ENCODE measurements at places on chromosomes 12 and 14. TPM values are rescaled to one million over a fixed set of nuclear protein-coding genes. Genes with fewer than 3 reads are reported as not detected.
A peak's percentile ranks its signal among the peaks of the same experiment; 100 is the strongest.

DNA sequence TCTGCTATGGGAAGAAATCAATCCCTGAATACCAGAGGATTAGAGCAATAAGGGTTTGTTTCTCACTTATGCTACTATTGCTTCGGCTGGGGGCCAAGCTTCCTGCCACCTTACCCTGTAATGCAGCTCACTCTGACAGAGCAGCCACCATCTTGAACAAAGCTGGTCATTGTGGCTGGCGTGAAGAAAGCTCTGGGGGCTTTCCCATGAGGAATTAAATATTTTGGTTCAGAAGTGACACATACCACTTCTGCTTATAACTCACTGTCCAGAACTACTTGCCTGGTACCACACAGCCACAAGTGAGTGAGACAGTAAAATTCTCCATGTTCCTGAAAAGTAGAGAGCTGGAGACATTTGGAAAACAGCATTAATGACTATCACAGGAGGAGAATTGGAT is 82.6 kb downstream of the GALNT8 start:
- DNase-seq = no peak

DNA sequence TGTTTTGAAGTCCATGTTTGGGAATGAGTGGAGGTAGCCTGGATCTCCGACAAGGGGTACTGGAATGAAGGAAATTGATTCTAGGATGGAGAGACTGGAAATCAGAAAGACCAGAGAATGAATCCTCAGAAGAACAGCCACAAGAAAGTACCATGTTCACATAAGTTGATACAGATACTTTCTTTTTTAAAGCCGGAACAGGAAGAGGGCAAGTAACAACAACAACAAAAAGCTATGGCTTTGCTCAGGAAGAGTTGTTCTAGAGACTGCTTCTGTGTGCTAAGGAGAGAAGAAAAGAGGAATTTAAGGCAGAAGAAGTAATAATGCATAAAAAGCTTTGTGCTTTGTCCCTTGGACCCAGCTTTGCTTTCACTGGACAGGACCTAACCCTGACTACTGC is 6.2 kb downstream of the TC2N start:
- DNase-seq = no peak

DIO3 gene
- not detected for total RNA-seq

ATN1 gene
- total RNA-seq = 18.7 TPM

- no peak for DNase-seq
These were observed 125.8 kb downstream of the VRK1 start for GRCh38 chr14:96922986-96923385.

GRCh38 chr14:103803661-103804060 is 43.7 kb downstream of the PPP1R13B start:
- peak; percentile 19 for DNase-seq

BCL11B gene
- total RNA-seq = 0.05 TPM

DNA sequence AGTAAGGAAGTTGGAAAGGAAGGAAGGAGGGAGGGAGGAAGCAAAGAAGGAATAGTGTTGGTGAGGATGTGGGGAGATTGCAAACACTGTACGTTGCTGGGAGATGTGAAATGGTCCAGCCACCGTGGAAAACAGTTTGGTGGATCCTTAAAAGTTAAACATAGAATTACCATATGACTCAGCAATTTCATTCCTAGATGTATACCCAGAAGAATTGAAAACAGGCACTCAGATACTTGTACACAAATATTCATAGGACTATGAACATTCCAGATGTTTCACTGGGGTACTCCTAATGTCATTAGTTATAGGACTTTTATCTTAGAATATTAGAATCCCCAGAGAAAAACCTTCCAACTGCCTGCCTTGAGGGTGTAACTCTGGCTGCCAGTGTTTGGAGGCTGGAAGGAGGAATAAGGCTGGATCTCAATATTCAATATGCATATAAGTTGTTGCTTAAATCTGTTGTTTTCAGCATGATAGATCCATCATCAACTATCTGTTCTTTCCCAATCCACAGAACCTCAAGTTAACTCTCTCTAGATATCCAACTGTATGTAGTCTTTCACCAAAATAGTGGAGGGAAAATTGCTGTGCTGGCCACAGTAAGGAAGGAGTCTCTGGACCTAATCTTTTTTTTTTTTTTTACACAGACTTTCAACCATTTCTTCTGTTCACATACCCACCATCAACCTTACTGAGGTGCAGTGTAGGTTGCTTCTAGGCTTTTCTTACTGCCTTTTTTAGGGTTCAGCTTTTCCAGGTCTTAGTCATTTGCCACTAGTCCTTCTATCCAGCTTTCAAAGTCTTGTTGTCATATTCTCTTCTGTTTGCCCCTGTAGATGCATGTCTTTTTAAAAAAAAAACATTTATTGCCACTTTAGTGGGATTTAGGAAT is 94.5 kb downstream of the DNAI7 start:
- DNase-seq = no peak

DNA sequence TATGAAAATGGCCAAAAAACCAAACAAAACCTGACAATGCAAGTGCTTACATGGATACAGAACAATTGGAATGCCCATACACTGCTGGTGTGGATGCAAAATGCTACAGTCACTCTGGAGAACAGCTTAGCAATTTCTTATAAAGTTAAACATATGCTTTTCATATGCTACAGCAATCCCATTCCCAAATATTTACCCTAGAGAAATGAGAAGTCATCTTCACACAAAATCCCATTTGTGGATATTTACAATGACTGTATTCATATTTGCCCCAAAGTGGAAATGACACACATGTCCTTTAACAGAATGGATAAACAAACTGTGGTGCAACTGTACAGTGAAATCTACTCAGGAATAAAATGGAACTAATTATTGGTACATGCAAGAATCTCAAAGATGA is 20.4 kb downstream of the SAV1 start:
- DNase-seq = no peak

GRCh38 chr14:75915045-75915444 is 66.8 kb downstream of the TGFB3 start:
- no peak for DNase-seq

KLRC1 gene
- total RNA-seq = not detected

GRCh38 chr14:57171363-57171762 is 97.3 kb downstream of the EXOC5 start:
- no peak for DNase-seq

HOXC6 gene
- total RNA-seq = 0.05 TPM

DNA sequence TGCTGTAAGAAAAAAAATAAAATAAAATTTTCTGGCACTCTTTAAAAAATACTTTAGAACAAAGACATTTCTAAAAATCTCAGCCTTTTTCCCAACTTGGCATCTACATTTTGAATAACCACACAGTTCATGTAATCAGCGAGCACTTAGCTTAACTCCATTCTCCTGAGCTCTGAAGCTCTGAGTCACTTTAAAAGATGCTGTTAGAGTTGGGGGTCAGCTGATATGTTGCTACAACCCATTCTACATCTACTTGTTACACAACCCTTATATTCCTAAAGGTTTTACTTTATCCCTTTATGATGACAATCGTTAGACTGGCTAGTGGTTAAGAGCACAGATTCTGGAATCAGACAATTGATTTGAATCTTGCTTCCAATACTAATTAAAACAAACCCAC is 48.3 kb downstream of the SLC41A2 start:
- no peak for DNase-seq

DNA sequence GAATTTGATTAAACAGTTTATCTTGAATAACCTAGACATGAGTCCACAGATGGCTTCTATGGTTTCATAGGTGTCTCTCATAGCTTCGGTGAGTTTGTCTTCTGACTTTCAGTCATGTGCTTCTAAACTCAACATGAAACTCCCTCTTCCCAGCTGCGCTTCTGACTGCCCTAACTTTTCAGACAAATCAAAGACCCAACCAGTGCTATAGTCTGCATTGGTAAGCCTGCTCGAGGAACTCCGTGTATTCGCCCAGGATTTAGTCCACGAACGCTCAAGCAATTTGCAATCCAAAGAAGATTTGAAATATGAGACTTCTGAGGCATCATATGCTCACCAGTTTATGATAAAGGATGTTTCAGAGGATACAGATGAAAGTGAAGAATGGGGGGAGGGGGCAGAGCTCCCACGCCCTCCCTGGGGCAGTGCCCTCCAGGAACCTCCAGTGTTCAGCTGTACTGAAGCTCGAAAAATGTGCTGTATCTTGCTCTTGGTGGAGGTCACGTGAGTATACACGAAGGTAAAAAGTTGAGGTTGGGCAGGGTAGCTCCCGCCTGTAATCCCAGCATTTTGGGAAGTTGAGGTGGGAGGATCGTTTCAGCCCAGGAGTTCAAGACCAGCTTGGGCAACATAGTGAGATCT is 5.2 kb upstream of the RILPL2 start:
- no peak for DNase-seq

DNA sequence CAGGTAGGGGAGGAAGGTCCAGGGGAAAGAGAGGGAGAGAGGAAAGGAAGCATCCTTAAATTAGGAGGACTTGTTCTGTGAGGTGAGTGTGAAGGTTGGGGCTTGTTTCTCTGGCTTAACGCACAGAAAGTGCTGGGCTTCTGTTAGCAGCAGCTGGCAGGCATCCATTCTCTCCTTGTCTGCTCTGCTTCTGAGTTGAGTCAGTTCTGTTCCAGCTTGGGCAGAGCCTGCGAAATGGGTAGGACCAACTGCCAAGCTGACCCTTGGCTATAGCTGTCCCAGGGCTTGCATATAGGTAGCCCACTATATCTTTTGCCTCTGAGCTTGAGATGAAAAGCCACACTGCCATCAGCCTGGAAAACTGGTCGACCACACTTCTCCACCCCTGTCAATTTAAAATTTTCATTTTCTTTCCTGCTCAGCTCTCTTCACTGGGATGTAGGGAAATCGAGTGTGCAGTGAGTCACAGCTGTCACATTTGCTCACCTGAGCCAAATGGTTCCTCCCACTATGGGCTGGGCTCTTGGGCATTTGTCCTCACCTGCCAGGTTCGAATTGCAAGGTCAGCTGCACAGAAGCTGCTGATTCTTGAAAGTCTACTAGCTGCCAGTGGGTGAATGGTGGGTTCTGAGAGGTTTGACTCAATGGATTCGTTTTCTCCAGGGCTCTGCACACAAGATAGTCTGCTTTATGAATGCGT is 256.4 kb upstream of the PWP1 start:
- DNase-seq = no peak

- DNase-seq = no peak
These were observed 7.7 kb upstream of the KICS2 start for GRCh38 chr12:64229796-64230195.

DNA sequence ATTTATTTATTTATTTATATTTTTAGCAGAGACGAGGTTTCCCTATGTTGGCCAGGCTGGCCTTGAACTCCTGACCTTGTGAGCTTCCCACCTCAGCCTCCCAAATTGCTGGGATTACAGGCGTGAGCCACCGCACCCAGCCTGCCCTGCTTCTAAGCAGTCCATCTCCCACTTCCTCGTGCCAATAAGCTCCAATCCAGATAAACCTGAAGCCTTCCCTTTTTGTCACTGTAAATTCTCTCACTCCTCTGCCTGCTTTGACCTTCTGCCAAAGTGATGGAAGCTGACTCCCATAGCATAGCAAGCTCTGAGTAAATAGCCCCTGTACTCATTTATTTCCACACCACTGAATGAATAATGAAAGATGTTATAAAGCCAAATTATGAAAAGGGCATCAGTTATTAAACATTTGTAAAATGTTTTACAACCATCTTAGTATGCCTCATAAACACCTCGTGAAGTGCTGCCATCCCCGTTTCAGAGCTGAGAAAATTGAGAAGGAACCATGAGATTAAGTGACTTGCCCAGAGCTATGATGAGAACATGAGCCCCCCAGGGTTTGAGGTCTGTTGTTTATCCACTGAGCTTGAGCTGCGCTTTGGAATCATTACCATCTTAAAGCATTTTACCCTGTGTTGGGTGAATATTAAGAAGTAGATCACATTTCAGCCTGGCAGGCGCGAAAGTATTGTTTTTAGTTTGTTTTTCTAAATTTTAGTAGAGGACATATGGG is 30.4 kb downstream of the MANSC1 start:
- no peak for DNase-seq

COL2A1 gene
- not detected for total RNA-seq

GRCh38 chr12:96571101-96571862 is 81.9 kb downstream of the CFAP54 start:
- DNase-seq = no peak

INTS13 gene
- total RNA-seq = 42.8 TPM

SMIM41 gene
- total RNA-seq = not detected

GRCh38 chr14:94157197-94157596 is 16.9 kb upstream of the PPP4R4 start:
- no peak for DNase-seq

SLC7A8 gene
- not detected for total RNA-seq

GRCh38 chr12:88433997-88434703 is 146.1 kb downstream of the KITLG start:
- peak; percentile 36 for DNase-seq

CIDEB gene
- total RNA-seq = 7.5 TPM

DNA sequence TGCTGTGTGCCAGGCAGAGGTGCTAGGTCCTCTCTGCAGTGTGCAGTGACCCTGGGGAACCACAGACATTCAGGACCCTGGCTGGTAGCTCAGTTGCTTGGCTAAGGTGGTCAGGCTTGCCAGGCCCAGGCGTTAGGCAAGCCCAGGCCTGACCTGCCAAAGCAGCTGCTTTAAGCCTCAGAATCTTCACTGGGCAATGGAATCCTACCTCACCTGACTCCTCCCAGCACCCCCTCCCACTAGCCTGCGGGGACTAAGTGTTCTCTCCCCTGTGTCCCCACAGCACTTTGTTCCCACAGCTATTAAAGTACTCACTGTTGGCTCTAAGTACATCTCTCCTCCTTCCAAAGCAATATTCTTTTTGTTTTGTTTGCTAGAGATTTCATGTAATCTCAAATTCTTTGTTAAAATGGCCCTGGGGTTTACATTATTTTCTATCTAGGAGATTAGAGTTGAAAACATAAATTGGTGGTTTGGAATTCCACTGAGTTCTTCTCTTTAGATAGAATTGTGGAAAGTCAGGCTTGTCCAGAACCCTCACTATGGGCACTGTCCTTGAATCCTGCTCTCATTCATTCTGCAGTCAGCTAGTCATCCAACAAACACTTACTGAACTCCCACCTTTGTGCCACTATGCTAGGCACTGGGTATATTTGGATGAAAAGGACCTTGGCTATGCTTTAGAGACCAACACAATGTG is 44.4 kb downstream of the DGLUCY start:
- no peak for DNase-seq

KLRC2 gene
- not detected for total RNA-seq

GRCh38 chr14:20400965-20401593 is 12.2 kb downstream of the TEP1 start:
- peak; percentile 62 for DNase-seq

GRCh38 chr12:124916374-124917134 is 2.1 kb upstream of the UBC start:
- peak; percentile 91 for DNase-seq

NELL2 gene
- total RNA-seq = 0.51 TPM

DNA sequence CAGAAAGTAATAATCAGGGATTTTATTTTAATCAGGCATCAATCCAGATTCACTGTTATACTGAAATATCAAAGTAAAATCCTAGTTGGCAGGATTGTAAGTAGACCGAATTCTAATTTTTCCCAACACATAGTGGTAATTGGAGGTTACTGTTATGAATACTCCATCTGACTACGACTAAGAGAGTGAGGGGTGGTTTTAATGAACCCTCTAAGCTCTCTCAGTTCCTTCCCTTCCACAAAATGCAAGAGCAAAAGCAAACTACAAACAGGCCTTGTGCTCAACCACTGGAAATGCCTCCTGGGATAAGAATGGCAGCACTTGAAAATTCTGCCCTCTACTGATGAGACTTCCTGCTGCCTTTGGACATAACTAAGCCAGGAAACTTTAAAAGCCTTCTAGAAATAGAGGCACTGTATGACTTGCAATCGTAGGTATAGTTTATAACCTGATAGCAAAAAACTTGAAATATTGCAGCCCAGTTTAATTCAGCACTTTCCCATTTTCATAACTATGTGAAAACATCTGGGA is 184.8 kb downstream of the SLC16A7 start:
- peak; percentile 18 for DNase-seq

TSFM gene
- 23.0 TPM for total RNA-seq

BBOF1 gene
- total RNA-seq = 1.3 TPM

GRCh38 chr14:22131749-22132476 is 457.1 kb downstream of the DAD1 start:
- DNase-seq = peak; percentile 8

Data from dermis blood vessel endothelial cell (primary cell).